Lower lobe of right lung (tissue), 2 donors: ENCODE measurements at places on chromosomes 4 and X. TPM values are rescaled to one million over a fixed set of nuclear protein-coding genes. Genes with fewer than 3 reads are reported as not detected.

The ENOX2 gene
- total RNA-seq, result 16.8 TPM

The TASL gene
- 8.0 TPM for total RNA-seq

The SOD3 gene
- 111 TPM for total RNA-seq

The SYTL5 gene
- 1.6 TPM for total RNA-seq

The TMEM47 gene
- 24.8 TPM for total RNA-seq

The RNF150 gene
- 3.3 TPM for total RNA-seq

The RBM46 gene
- not detected for total RNA-seq

The UBA6 gene
- 54.4 TPM for total RNA-seq

The TMEM144 gene
- total RNA-seq, result 13.1 TPM

The MAGEA11 gene
- not detected for total RNA-seq

The TRIM60 gene
- total RNA-seq, result not detected

The PPP3CA gene
- 50.2 TPM for total RNA-seq

- H3K27ac ChIP-seq, result no peak overlapping the region
- no peaks in the 10 kb centered on the region for H3K27me3 ChIP-seq
- no peaks in the 10 kb centered on the region for H3K4me1 ChIP-seq
- no peak for DNase-seq
Observed at GRCh38 chr4:92451782-92452181, 148.0 kb downstream of the GRID2 start.

- H3K27me3 ChIP-seq, result no peaks in the 10 kb centered on the region
- no peak overlapping the region for H3K27ac ChIP-seq
- no peaks in the 10 kb centered on the region for H3K4me1 ChIP-seq
- DNase-seq, result no peak
- H3K4me3 ChIP-seq, result no peak overlapping the region
Observed at GRCh38 chrX:52977953-52978352, 19.6 kb upstream of the FAM156A start.

DNA sequence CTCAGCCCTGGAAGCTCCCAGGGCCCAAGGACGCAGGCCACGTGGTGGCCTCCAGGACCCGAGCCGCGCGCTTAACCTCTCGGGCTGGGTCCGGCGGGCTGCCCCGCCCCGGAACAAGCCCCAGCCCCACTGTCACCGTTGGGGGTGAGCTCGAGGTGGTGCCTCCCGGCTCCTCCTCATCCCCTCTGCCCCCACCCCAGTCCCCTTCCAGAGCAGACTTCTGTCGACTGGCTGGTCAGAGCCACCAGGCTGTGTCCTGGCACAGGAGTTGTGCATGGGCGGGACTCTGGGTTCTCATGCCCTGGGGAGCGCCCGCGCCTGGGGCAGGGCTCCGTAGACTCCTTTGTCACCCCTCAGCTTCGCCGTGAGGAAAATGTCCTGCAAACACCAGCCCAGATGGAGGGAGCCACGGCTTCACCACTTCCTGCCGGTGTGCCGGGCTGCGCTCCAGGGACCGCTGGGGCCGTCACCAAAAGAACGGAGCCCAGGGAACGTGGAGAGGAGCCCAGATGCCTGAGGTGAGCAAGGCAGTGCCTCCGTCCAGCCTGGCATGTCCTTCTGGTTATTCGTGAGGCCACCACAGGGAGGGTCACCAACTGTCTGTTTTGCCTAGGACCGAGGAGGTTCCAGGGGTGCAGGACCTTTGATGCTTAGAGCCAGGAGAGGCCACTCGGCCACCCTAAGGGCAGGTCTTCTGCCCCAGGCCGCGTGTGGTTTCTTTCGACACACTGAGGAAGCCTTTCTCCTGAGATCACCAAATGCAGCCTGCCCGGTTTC lies 7.1 kb upstream of the RGS12 start:
- H3K4me3 ChIP-seq, result no peak overlapping the region
- no peaks in the 10 kb centered on the region for H3K36me3 ChIP-seq
- H3K27ac ChIP-seq, result no peak overlapping the region
- DNase-seq, result peak; percentile 76
- peaks cover 6% of the 10 kb centered on the region for H3K27me3 ChIP-seq

- peak; percentile 73 for DNase-seq
- peak overlapping the region; percentile 97 for H3K4me3 ChIP-seq
- H3K27ac ChIP-seq, result peak overlapping the region; percentile 94
- H3K4me1 ChIP-seq, result peaks cover 51% of the 10 kb centered on the region
- no peaks in the 10 kb centered on the region for H3K27me3 ChIP-seq
Observed at GRCh38 chr4:56909086-56909894, 1.6 kb downstream of the REST start.

DNA sequence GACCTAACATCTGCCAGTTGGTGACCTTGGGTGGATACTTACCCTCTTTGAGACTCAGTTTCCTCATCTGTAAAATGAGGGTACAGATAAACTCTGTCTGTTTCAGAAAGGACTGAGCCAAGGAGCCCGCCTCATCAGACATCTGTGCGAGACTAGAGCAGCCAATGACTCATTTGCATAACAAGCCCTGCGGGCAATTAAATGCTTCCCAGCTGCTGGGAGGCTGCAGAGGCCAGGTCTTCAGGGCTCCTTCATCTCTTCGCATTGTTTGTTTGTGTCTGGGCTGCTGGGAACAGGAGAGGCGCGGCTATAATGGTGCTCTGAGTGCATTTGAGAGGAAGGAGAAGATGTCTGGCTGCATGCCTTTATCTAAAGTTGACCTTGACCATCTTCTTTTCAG lies 85.0 kb downstream of the ADRA2C start:
- no peaks in the 10 kb centered on the region for H3K4me1 ChIP-seq
- no peak for DNase-seq
- H3K27me3 ChIP-seq, result peaks cover 24% of the 10 kb centered on the region
- no peaks in the 10 kb centered on the region for H3K36me3 ChIP-seq
- no peak overlapping the region for H3K27ac ChIP-seq
- H3K4me3 ChIP-seq, result no peak overlapping the region

GRCh38 chr4:10461091-10461849 lies 4.0 kb upstream of the ZNF518B start:
- DNase-seq, result peak; percentile 82
- H3K4me3 ChIP-seq, result peak overlapping the region; percentile 38
- H3K27me3 ChIP-seq, result peaks cover 31% of the 10 kb centered on the region
- no peaks in the 10 kb centered on the region for H3K36me3 ChIP-seq

DNA sequence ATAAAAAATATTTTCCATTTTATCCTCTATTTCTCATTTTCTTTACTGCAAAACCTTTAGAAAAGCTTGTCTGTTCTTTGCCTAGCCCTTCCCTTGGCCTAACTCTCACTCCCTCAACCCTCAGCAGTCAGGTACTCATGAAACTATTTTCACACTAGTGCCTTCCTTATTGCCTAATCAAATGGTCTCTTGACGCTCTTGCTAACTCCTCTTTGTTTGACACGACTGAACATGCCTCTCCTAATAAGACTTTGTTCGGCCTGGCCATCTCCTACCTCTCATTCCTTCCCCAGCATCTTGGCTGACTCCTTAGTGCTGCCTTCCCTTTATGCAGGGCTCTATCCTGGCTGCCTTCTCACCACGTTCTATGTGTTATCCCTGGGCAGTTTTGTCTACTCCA lies 11.1 kb upstream of the LRAT start:
- no peak overlapping the region for H3K27ac ChIP-seq
- no peak overlapping the region for H3K4me3 ChIP-seq
- no peak for DNase-seq
- H3K4me1 ChIP-seq, result no peaks in the 10 kb centered on the region
- no peaks in the 10 kb centered on the region for H3K27me3 ChIP-seq

GRCh38 chr4:24042094-24042493 lies 152.2 kb upstream of the PPARGC1A start:
- no peaks in the 10 kb centered on the region for H3K36me3 ChIP-seq
- DNase-seq, result no peak
- H3K27ac ChIP-seq, result no peak overlapping the region
- H3K4me3 ChIP-seq, result no peak overlapping the region
- no peaks in the 10 kb centered on the region for H3K4me1 ChIP-seq
- no peaks in the 10 kb centered on the region for H3K27me3 ChIP-seq

DNA sequence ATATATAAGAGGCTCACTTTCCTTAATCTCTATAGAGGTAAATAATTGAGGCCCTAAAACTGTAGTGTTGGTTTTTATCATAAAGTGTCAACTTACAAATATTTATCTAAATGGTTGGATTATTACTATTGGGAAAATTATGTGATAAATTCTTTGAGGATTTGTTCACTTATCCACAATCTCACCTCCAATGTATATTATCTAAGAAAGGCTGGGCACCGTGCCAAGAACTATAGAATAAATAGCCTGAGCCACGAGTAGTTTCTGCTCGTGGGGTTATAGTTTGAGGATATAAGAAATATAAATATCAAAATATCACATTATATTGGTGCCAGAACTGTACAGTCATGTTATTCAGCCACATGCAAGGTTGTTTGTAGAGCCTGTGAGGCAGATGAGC lies 177.9 kb downstream of the VEGFC start:
- DNase-seq, result no peak
- H3K36me3 ChIP-seq, result no peaks in the 10 kb centered on the region
- no peaks in the 10 kb centered on the region for H3K27me3 ChIP-seq
- H3K4me1 ChIP-seq, result no peaks in the 10 kb centered on the region
- no peak overlapping the region for H3K4me3 ChIP-seq

GRCh38 chr4:37837446-37837845 lies 11.0 kb downstream of the PGM2 start:
- no peak for DNase-seq
- H3K4me3 ChIP-seq, result no peak overlapping the region
- peak overlapping the region; percentile 38 for H3K27ac ChIP-seq

DNA sequence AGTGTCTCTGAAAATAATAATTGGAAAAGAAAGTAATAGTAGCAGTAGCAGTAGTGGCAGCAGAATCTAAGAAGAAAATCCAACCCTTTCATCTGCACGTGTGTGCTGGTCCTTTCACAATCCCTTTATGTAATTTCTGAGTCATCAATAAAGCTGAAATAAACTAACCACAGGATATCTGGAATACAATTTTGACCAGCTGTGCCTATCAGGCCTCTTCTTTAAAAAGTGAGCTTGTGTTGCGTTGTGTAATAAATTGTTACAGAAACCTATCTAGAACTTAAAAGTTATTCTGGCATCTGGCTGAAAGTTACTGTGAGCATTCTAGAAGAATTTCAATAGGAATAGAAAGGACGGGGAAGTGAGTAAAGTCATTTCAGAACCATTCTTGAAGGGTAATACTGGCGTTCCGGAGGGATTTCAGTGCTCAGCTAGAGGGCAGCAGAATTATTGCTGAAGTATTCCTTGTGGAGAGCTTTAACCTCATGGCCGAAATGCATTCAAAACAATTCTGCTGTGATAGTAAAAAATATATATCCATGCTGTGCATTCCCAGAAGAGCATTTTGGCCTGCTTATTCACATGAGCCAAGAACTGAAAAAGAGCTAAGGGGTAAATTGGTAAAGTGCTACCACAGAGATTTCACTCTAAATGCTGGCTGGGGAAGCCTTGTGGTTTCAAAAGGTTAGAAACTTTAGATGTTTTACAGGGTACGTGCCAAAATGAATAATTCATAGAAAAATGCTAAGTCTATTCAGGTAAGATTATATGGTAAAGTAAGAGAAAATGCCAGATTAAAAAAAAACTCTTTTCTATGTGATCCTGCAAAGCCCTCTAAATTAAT lies 260.6 kb downstream of the NKX6-1 start:
- no peak overlapping the region for H3K27ac ChIP-seq
- H3K27me3 ChIP-seq, result no peaks in the 10 kb centered on the region
- no peaks in the 10 kb centered on the region for H3K4me1 ChIP-seq

DNA sequence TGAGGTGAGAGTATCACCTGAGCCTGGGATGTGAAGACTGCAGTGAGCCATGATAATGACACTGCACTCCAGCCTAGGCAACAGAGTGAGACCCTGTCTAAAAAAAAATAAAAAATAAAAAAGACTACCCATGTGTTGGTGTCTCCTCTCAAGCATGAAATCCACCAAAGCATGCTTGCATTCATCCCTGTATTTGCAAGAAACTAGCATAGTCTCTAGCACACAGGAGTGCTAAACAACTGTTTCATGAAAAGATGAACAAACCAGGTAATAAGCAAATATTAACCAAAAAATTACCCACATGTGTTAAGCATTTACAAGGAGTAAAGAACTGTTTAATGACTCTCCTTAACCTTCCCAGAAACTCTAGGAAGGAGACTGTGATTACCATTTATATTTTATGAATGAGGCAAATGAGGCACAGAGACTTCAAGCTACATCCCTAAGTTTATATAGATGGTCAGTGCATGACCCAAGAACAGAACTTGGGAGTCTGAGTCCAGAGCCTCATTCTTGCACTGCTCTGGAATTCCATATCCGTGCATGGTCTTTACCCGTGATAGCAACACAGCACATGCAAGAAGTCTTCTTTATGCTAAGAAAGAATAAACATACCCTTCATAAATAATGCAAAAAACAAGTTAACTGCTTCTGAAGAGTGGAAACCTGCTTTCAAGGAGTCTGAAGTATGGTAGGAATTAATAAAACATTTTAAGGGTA lies 186.1 kb upstream of the STS start:
- H3K27ac ChIP-seq, result no peak overlapping the region
- H3K4me3 ChIP-seq, result no peak overlapping the region
- no peaks in the 10 kb centered on the region for H3K4me1 ChIP-seq
- no peaks in the 10 kb centered on the region for H3K27me3 ChIP-seq

DNA sequence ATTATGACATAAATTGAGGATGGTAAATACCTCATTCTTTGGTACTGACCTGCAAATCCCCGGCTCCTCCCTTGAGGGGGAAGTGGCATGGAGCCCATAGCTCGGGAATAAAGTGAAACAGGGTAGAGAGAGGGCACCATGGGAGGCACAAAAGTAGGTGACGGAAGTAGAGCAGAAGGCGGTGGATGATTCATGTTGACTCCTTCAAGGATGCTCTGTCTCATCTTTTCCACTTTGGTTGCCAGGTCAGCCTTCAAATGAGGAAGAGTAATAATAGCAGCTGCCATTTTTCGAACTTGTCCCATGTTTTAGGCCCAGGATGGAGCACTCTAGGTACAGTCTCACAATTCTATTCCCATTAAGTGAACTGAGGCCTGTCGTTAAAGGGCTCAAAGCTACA lies 41.4 kb upstream of the PHF8 start:
- no peaks in the 10 kb centered on the region for H3K4me1 ChIP-seq
- H3K36me3 ChIP-seq, result peaks cover 23% of the 10 kb centered on the region
- DNase-seq, result no peak

DNA sequence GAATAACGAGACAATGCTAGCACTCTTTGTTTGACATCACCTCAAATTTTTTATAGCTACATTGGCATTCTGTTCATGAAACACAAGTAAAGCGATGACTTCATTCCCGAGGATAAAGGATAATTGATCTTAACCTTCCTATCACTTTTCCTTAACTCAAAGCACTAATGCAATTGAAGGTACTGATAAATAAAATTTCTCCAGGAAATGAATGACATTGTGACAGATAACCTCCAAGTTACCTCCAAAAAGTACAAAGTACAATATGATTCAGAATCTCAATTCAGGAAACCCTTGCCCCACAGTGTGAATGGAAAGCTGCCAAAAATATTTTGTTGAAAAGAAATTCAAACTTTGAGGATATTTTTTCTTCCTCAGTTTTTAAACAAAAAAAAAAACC lies 1.8 kb downstream of the PRSS12 start:
- H3K4me3 ChIP-seq, result no peak overlapping the region
- peaks cover 32% of the 10 kb centered on the region for H3K27me3 ChIP-seq
- no peak for DNase-seq

- H3K4me1 ChIP-seq, result no peaks in the 10 kb centered on the region
- no peaks in the 10 kb centered on the region for H3K36me3 ChIP-seq
- H3K27ac ChIP-seq, result no peak overlapping the region
- no peak for DNase-seq
- no peak overlapping the region for H3K4me3 ChIP-seq
Observed at GRCh38 chr4:109206620-109207019, 95.8 kb downstream of the COL25A1 start.

GRCh38 chr4:7043284-7044136 lies at the start of gene TADA2B:
TSS of gene TADA2B (plus strand) at chr4:7043372. CDS start at chr4:7043580, 208 bp downstream.
- H3K27ac ChIP-seq, result peak within 1 kb of the TSS; percentile 94
- DNase-seq, result peak; percentile 74
- H3K4me1 ChIP-seq, result peaks cover 51% of the 10 kb centered on the region

GRCh38 chrX:138890491-138890890 lies 179.0 kb upstream of the FGF13 start:
- H3K27me3 ChIP-seq, result no peaks in the 10 kb centered on the region
- no peak overlapping the region for H3K4me3 ChIP-seq
- DNase-seq, result no peak
- no peaks in the 10 kb centered on the region for H3K4me1 ChIP-seq
